ENCODE measurements at places on chromosomes 7 and 10. TPM values are rescaled to one million over a fixed set of nuclear protein-coding genes. Genes with fewer than 3 reads are reported as not detected.

DNA sequence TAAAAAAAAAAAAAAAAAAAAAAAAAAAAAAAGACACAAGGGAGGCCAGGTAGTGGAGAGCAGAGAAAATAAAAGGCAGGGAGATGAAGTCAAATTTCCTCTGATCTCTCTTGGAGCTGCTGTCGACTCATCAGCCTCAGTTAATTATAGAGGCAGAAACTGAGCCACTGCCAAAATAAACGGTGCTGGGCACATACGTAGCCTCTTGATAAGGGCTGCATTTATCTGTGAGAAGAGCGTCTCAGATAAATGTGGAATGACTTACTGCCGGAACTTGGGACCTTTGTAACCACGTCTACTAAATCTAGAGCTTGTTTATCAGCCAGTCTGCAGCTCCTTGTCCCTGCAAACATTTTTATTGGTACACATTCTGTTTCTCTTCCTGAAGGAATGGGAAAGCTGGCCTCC lies 162.3 kb downstream of the BAMBI start:
- no peak for DNase-seq

NPFFR1 gene
- not detected for polyA plus RNA-seq

IL15RA gene
- 4.7 TPM for polyA plus RNA-seq

- no peak for DNase-seq
Observed at GRCh38 chr10:22483132-22483531, 137.8 kb downstream of the SPAG6 start.

CHST3 gene
- not detected for polyA plus RNA-seq

DNA sequence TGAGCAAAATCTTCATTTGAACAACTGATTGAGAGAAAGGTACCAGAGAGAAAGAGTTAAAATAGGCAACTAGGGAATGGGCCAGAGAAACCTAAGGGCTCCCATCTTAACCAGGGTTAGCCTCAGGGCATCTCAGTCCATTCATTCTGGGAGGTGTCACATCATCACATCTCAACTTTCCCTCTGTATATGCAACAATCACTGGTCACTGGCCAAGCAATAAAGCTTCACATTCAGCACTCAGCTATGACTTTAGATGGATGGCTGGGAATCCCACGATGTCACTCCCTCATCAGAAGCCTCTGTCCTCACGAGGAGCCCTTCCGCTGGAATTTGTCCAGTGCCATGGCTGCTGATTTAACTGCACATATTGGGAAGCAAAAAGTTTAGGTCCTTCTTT lies 172.1 kb upstream of the MGMT start:
- no peak for DNase-seq

DNA sequence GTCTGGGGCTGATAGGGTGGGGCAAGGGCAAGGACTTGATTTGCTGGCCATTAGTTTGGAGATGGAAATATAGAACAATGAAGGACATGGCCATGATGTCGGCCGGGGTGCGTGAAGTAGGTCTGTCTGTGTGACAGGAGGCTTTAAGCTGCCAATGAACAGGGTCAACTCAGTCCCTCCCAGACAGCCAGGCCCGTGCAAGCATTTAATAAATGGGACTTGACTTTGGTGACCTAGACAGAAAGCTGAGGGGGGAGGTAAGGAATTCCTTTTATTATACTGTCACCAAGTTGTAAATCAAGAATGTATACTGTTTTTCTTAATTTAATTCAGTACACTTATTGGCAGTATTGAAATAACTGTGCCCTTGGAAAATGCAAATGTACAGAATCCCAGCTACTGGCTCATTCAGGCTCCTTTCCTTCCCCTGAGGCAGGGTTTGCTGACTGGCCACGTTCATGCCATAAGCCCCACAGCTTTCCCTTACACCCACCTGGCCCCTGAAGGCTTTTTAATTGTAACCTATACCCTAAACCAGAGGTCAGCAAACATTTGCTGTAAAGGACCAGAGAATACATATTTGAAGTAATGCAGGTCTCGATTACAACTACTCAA lies 87.2 kb downstream of the WIPF3 start:
- DNase-seq, result no peak

DNA sequence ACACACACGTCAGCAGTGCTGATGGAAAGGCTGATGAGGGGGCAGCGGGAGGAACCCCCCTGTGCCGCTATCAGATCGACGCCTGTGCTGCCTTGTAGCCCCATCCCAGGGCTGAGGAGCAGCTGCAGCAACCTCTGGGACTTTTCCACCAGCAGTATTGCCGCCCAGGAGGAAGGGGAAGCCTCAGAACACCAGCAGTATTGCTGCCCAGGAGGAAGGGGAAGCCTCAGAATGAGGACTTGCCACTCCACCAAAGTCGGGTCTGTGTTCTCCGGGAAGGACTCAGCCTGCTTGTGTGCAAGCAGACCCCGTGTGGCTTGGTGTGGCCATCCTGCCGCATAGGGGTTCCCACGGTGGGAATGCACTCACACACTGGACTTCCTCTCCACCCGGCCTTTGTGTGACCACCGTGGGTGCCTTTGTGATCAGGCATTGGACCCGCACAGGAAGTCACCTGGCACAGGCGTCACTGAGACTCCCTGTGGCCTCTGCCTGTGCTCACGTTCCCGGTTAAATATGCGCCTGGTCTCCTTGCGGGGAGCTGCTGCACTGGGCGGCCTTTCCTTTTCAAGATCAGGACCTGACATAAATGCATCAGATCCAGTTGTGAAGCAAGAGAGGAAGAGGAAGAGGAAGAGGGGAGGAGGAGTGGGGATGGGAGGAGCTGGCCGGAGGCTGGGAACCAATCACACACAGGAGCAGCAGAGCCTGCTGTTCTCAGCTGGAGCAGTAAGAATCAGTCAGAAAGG lies 248.5 kb downstream of the DNAJB6 start:
- no peak for DNase-seq

GRCh38 chr7:96931891-96932290 lies 73.5 kb upstream of the DLX6 start:
- DNase-seq, result no peak

JCAD gene
- not detected for polyA plus RNA-seq

RELN gene
- not detected for polyA plus RNA-seq

SFTPD gene
- not detected for polyA plus RNA-seq

NFKB2 gene
- 6.1 TPM for polyA plus RNA-seq

DNA sequence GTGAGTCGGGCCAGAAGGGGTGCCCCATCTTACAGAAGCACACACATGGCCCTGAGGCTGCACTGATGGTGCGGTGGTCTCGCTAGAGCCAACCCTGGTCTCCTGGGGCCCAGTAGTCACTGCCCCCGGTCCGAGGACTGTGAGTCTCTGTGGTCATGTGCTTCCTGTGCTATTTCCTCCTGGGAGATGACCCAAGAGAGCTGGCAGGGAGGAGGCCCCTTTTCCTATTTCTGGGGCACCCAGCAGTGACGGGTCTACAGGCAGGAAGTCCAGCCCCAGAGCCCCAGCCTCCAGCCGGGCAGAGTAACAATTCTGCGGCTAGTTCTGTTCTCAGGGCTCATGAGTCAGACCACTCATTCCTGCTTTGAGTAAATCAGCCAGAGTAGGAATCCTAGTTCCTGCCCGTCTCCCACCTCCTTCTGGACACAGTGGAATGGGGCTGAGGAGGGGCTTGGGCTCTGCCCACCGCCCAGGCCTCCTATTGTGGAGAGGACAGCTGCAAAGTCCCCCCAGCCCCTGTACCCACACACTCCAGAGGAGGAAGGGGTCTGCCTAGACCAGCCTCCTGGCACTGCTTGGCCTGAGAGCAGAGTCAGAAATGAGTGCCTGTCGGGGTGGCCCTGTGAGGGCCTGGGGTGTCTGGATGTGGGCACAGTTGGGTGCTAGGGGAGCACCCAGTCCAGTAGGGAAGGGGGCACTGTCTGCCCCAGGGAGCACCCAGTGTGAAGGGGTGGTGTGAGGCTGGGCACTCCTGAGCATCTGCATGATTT lies 80.5 kb upstream of the PPIF start:
- no peak for DNase-seq
